Kasumi-1 (cell line): ENCODE measurements at places on chromosomes 7 and 10.

GRCh38 chr10:46232666-46233065 is 54.1 kb upstream of the ANTXRL start:
- DNase-seq = no peak

- peak; percentile 99 for DNase-seq
Measured at GRCh38 chr7:75617634-75618234, 121.0 kb downstream of the HIP1 start.

GRCh38 chr7:25529320-25529719 is 301.0 kb upstream of the NPVF start:
- DNase-seq = no peak

- no peak for DNase-seq
Measured at GRCh38 chr10:117312430-117312829, 62.8 kb downstream of the PDZD8 start.

GRCh38 chr7:37376386-37376785 is 72.3 kb downstream of the ELMO1 start:
- no peak for DNase-seq

GRCh38 chr7:92560602-92561001 is 29.6 kb downstream of the FAM133B start:
- DNase-seq = no peak

GRCh38 chr10:86755740-86756510 is 494 bp upstream of the BMPR1A start:
- DNase-seq = peak; percentile 70
